Liver (tissue), 10 donors: ENCODE measurements at places on chromosomes 7 and 10.

GRCh38 chr10:101346177-101346576 is 7.8 kb upstream of the BTRC start:
- no peaks in the 10 kb centered on the region for H3K36me3 ChIP-seq
- DNase-seq = no peak
- H3K27ac ChIP-seq = no peak overlapping the region
- H3K27me3 ChIP-seq = no peaks in the 10 kb centered on the region
- no peak overlapping the region for H3K4me3 ChIP-seq

DNA sequence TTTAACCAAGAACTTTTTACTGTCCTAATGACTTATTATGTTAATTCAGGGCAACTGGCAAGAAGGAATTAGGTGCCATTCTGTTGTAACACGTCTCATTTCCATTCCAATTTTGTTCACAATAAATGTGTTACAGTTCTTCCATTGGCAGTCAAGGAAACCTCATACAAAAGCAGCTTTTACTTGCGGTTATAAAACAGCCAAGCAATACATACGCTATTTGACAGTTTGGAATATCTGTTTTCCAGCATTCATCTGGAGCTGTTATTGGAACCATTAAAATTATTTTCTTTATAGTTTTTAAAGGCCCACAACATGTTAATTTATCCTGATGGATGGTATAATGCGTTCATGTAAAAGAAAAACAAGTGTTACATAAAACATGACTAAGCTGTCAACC is 33.3 kb downstream of the MTERF1 start:
- H3K36me3 ChIP-seq = no peaks in the 10 kb centered on the region
- H3K27ac ChIP-seq = no peak overlapping the region
- H3K4me1 ChIP-seq = no peaks in the 10 kb centered on the region
- H3K27me3 ChIP-seq = no peaks in the 10 kb centered on the region

GRCh38 chr10:13099144-13099665 is 758 bp upstream of the OPTN start:
- peak overlapping the region; percentile 93 for H3K27ac ChIP-seq
- H3K4me1 ChIP-seq = peaks cover 17% of the 10 kb centered on the region
- no peaks in the 10 kb centered on the region for H3K27me3 ChIP-seq
- peak overlapping the region; percentile 49 for H3K4me3 ChIP-seq

- no peak overlapping the region for H3K4me3 ChIP-seq
- no peak for DNase-seq
- H3K27ac ChIP-seq = no peak overlapping the region
- H3K4me1 ChIP-seq = no peaks in the 10 kb centered on the region
- no peaks in the 10 kb centered on the region for H3K36me3 ChIP-seq
Measured at GRCh38 chr10:1395481-1396296, 339.5 kb downstream of the WDR37 start.

DNA sequence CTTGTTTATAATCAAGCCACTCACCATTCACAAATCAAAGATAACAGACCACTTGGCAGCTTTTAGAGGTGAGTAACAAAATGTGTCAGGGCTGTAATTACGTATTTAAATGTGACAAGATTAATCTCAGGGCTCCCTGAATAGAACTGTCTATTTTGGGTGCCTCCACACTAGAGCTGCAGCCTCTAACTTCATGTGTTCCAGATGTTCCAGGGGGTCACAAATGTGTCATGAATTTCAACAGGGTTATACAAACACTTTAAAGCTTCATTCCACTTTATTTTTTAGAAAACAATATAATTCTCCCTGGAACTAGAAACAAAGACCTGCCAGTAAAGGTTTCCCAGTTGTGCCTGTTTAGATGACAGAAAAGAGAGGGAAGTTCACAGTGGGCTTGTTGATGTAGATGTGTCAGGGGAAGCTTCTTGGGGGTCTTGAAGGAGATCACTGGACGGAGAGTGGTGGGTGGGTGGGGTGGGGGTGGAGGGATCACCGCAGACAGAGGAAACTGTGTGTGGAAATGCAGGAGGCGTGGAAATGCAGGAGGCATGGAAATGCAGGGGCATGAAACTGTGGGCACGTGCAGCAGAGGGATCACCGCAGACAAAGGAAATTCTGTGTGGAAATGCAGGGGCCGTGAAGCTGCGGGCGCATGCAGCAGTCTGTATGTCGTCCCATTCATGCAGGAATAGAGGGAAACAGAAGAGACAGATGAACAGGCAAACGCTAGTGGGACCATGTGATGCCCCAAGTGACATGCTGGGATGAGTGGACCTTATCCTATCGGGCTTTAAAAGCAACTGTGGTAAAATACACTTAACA is 42.0 kb upstream of the TRIL start:
- H3K4me1 ChIP-seq = no peaks in the 10 kb centered on the region
- DNase-seq = no peak
- no peak overlapping the region for H3K27ac ChIP-seq

DNA sequence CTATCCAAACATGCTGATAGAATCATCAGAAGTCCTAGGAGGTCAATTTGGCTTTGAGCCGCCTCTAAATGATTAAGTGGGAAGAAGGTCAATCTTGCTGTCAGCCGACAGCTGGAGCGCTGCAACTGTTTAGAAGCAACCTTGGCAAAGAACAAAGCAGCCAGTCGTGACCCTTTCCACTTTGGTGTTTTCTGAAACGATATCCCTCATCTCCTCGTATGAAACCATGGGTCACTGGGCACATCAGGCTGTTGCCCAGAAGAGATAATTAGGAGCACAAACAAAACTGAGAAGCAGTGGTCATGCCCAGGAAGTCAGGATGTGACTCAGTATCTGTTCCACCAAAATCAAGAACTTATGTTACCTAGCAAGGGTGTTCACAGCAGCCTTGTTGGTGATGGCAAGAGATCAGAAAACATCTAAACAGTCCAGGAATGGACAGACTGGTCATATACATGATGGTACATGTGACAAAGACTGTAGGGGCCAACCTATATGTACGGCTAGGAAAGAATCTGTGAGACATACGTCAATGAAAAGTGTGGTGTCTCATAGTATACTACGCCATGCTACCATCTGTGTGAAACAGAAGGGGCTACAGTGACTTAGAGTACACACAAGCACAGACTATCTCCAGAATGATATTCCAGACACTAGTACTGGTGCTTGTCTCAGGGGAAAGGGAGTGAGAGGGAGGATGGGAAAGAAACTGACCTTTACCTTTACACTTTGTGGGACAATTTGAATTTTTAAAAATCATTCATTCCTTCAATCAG is 22.4 kb downstream of the STN1 start:
- no peak for DNase-seq
- no peaks in the 10 kb centered on the region for H3K27me3 ChIP-seq
- no peak overlapping the region for H3K4me3 ChIP-seq
- no peaks in the 10 kb centered on the region for H3K4me1 ChIP-seq

GRCh38 chr10:1047937-1048336 is 982 bp downstream of the IDI1 start:
- H3K27me3 ChIP-seq = no peaks in the 10 kb centered on the region
- peak overlapping the region; percentile 81 for H3K4me3 ChIP-seq
- DNase-seq = no peak
- H3K36me3 ChIP-seq = peaks cover 6% of the 10 kb centered on the region
- peak overlapping the region; percentile 99 for H3K27ac ChIP-seq
- H3K4me1 ChIP-seq = peaks cover 22% of the 10 kb centered on the region

DNA sequence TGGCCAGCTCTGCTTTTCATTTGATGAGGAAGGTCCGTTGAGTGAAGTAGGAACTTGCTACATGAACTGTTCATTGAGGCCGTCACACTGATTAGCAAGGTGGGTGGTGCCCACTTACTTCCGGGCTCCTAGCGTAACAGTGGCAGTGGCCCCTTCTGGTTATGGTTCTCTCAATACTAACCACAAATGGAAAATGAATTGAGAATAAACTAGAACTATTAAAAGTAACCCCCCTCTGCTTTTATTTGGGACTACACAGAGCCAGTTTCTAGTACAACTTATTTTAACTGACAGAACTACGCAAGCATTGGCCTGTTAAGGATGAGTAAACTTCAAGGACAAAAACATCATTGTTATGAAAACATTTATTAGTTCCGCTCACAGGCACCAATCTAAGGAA is 519.1 kb downstream of the INHBA start:
- H3K4me1 ChIP-seq = no peaks in the 10 kb centered on the region
- no peak for DNase-seq
- no peak overlapping the region for H3K27ac ChIP-seq
- no peak overlapping the region for H3K4me3 ChIP-seq
- no peaks in the 10 kb centered on the region for H3K27me3 ChIP-seq

GRCh38 chr10:90751107-90751997 is 106.5 kb downstream of the HTR7 start:
- H3K4me3 ChIP-seq = no peak overlapping the region
- H3K27me3 ChIP-seq = no peaks in the 10 kb centered on the region
- no peak overlapping the region for H3K27ac ChIP-seq
- no peak for DNase-seq
- H3K4me1 ChIP-seq = no peaks in the 10 kb centered on the region

GRCh38 chr10:16437540-16437894 is 707 bp downstream of the PTER start:
- H3K4me3 ChIP-seq = peak overlapping the region; percentile 81
- H3K27me3 ChIP-seq = no peaks in the 10 kb centered on the region
- no peaks in the 10 kb centered on the region for H3K36me3 ChIP-seq
- DNase-seq = no peak

DNA sequence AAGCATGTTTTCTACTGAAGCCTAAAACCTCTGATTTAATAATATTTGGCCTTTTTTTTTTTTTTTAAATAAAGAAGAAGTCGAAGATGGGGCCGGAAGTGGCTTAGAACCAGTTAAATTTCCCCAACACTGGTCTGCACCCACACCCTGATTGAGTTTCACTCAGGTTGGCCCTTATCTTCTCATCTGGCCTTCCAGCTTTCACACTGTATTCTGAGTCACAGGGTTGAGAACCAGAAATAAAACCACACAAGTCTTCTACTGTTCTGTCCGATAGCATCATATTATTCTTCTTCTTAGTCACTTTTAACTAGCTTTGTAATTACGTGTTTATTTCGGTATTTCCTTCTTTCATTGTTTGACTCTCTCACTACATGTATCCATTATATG is 9.9 kb downstream of the ZNF365 start:
- H3K27me3 ChIP-seq = peaks cover 3% of the 10 kb centered on the region
- no peaks in the 10 kb centered on the region for H3K4me1 ChIP-seq
- no peak overlapping the region for H3K27ac ChIP-seq
- H3K36me3 ChIP-seq = no peaks in the 10 kb centered on the region

- no peaks in the 10 kb centered on the region for H3K27me3 ChIP-seq
- no peaks in the 10 kb centered on the region for H3K36me3 ChIP-seq
- no peak overlapping the region for H3K4me3 ChIP-seq
- H3K27ac ChIP-seq = no peak overlapping the region
Measured at GRCh38 chr10:47378183-47378510, 5.9 kb downstream of the ZNF488 start.

DNA sequence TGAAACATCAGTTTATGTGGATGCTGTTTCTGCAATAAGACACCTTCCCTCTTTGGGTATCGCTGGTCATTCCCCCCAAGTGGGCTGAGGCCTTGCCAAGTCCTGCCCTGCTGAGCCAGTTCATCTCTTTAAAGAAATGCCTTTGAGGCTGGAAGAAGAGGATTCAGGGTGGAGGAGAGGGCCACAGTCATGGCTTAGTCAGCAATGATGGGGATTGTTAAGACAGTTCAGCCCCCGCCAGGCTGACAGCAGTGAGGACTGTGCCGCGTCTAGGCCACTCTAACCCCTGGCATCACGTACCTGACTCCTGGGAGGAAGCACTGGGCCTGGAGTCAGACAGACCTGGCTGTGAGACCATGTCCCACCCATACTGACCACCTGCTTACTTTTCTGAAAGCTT is 48.3 kb downstream of the PNLIPRP2 start:
- H3K4me3 ChIP-seq = no peak overlapping the region
- no peak overlapping the region for H3K27ac ChIP-seq
- DNase-seq = no peak
- no peaks in the 10 kb centered on the region for H3K36me3 ChIP-seq

DNA sequence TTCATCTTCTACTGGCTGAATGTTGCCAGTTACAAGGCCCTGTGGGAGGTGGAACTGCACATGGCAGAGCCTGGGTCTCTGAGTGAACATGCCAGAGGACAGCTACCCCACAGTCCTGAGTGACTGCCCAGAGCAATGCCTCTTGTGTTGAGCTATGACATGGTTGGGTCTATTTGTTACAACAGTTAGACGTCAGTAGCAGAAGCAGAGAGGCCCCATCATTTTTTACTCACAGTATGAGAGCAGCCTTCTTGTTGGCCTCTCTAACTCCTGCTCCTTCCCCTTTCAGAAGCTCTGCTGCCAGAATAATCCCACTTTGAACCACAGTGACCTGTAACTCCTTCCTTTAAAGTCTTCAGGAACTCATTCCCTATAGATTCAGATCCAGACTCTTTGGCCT is 30.8 kb upstream of the NRP1 start:
- H3K4me1 ChIP-seq = no peaks in the 10 kb centered on the region
- no peak for DNase-seq
- H3K27ac ChIP-seq = no peak overlapping the region
- no peak overlapping the region for H3K4me3 ChIP-seq

- no peak overlapping the region for H3K4me3 ChIP-seq
- no peak for DNase-seq
- H3K27me3 ChIP-seq = peaks cover 2% of the 10 kb centered on the region
- H3K4me1 ChIP-seq = no peaks in the 10 kb centered on the region
- no peak overlapping the region for H3K27ac ChIP-seq
- H3K36me3 ChIP-seq = no peaks in the 10 kb centered on the region
Measured at GRCh38 chr10:130745251-130745650, 566.3 kb downstream of the TCERG1L start.

GRCh38 chr10:91590142-91590903 is 42.5 kb downstream of the PPP1R3C start:
- no peak overlapping the region for H3K4me3 ChIP-seq
- H3K27ac ChIP-seq = peak overlapping the region; percentile 63
- H3K4me1 ChIP-seq = no peaks in the 10 kb centered on the region
- H3K36me3 ChIP-seq = no peaks in the 10 kb centered on the region
- no peak for DNase-seq
- no peaks in the 10 kb centered on the region for H3K27me3 ChIP-seq

DNA sequence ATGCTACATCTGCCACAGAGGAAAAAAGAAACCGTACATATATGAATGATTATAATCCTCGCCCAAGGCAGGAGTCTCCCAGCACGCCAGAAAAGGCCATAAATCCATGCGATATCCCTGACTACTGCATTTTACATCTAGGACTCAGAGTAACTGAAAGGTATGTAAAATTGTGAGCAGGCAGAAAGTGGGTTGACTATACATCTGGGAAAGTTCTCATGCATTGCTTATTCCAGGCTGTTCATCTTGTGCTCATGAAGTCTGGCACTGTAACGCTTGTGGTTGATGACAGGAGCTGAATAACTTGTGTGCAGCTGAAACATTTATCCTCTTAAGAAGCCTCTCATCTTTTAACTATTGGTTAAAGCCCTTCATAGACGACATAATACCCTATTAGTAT is 193.4 kb upstream of the STEAP4 start:
- H3K27ac ChIP-seq = no peak overlapping the region
- H3K4me1 ChIP-seq = no peaks in the 10 kb centered on the region
- DNase-seq = no peak
- H3K36me3 ChIP-seq = no peaks in the 10 kb centered on the region
- no peak overlapping the region for H3K4me3 ChIP-seq

DNA sequence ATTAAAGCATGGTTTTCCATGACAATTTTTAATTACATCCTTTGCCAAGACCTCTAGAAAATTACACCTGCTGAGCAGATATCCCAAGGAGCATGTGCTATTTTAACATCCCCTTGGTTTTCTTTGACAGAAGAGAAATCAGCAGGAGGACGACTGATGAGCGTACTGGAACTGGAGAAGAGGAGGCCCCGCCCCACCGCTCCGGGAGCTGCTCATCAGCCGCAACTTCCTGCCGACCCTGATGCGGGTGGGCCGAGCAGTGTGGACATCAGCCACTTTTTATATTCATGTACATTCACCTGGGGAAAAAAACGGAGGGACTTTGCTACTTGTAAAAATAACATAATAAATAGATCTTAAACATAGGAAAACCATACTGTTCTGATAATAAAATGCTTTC is 54.2 kb downstream of the CDC123 start:
- H3K27ac ChIP-seq = no peak overlapping the region
- DNase-seq = no peak
- H3K36me3 ChIP-seq = no peaks in the 10 kb centered on the region
- H3K4me3 ChIP-seq = no peak overlapping the region
- H3K27me3 ChIP-seq = no peaks in the 10 kb centered on the region
- H3K4me1 ChIP-seq = no peaks in the 10 kb centered on the region
